CD14-positive monocyte (primary cell): ENCODE measurements at places on chromosomes 13 and 19. TPM values are rescaled to one million over a fixed set of nuclear protein-coding genes. Genes with fewer than 3 reads are reported as not detected.
A peak's percentile ranks its signal among the peaks of the same experiment; 100 is the strongest.

DNA sequence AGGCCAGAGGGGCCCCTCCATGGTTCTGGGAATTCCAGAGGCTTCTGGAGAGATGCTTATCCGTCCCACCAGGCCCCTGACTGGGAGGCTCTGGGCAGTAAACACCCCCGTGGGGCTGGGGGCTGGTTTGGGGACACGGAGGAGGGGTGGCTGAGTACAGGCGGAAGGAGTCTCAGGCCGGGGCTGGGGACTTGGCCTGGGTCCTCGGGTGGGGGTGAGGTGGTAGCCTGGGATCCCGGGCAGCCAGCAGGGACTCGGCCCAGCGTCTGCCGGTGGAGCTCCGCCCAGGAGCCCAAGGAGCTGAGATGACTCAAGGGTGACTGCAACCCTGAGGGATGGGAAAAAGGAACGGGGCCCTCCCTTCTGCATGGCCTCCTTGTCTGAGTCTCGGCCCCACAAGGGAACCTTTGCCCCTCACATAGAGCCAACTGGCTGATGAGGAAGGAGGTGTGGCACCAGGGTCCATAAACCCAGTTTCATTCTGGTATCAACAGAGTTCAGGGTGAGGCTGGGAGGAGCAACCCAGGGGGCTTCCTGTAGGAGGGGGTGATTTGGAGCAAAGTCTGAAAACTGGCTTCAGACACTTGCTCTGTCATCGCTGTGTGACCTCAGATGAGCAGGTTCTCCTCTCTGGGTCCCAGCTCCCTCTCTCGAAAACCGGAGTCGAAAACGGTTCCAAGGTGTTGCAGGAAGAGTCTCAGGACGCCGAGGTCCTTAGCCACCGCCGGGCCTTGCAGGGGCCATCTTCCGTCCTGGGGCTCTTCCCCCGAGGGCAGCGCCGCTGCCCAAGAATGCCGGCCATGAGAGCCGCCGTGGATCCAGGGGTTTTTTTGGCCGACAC, 809 bp downstream of the MISP start:
- H3K4me1 ChIP-seq: peaks cover 17% of the 10 kb centered on the region
- H3K36me3 ChIP-seq: no peaks in the 10 kb centered on the region
- peak; percentile 70 for DNase-seq
- no peak overlapping the region for H3K4me3 ChIP-seq
- H3K27ac ChIP-seq: no peak overlapping the region

DNA sequence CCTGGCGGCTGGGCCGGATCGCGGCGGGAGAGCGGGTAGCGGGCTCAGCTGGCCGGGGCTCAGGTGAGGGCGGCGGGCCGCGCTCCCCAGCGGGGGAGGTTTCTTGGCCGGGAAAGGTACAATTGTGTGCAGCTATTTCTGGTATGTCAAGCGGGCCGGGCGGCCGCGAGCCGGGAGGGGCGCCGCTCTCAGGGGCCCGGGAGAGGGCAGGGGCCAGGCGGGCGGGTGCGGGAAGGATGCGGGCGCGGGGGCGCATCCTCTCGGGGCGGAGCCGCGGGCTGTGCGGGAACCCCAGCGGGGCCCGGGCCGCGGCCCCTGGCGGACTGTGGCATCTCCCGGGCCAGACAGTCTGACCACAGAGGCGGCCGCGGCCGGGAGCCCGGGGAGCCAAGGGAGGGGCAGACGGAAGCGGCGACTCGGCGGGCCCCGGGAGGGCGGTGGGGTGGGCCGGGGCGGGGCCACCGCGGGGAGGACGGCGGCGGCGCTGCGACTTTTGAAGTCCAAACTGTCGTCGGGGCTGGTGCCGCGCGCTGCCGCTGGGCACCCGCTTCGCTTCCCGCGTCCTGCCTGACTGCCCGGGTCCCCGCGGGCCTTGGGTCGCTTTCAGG, at the start of gene LMO7:
TSS of gene LMO7 (plus strand) at position 503 of the 608 bp plus-strand sequence. CDS start 328 bp downstream, outside the sequence.
- peak within 1 kb of the TSS; percentile 43 for H3K4me3 ChIP-seq
- H3K4me1 ChIP-seq: peaks cover 15% of the 10 kb centered on the region
- H3K36me3 ChIP-seq: no peaks in the 10 kb centered on the region
- DNase-seq: no peak
- H3K27me3 ChIP-seq: peaks cover 26% of the 10 kb centered on the region
- no peak within 1 kb of the TSS for H3K27ac ChIP-seq

APOC4 gene
- polyA plus RNA-seq: not detected in 2 replicates

GRCh38 chr19:43532571-43532961, 422 bp upstream of the ZNF575 start:
- H3K27me3 ChIP-seq: no peaks in the 10 kb centered on the region
- peak overlapping the region; percentile 84 for H3K27ac ChIP-seq
- H3K4me3 ChIP-seq: peak overlapping the region; percentile 56
- DNase-seq: no peak
- peaks cover 4% of the 10 kb centered on the region for H3K36me3 ChIP-seq

GRCh38 chr19:46082728-46083050, 41.8 kb downstream of the IGFL3 start:
- peaks cover 47% of the 10 kb centered on the region for H3K27me3 ChIP-seq
- H3K4me3 ChIP-seq: no peak overlapping the region
- H3K36me3 ChIP-seq: no peaks in the 10 kb centered on the region
- no peaks in the 10 kb centered on the region for H3K4me1 ChIP-seq
- DNase-seq: no peak
- no peak overlapping the region for H3K27ac ChIP-seq

ATP4B gene
- not detected in 2 replicates for polyA plus RNA-seq

FUT6 gene
- not detected for polyA plus RNA-seq

ZNF578 gene
- not detected for polyA plus RNA-seq

- no peaks in the 10 kb centered on the region for H3K4me1 ChIP-seq
- DNase-seq: no peak
- no peaks in the 10 kb centered on the region for H3K36me3 ChIP-seq
- no peak overlapping the region for H3K27ac ChIP-seq
- H3K27me3 ChIP-seq: no peaks in the 10 kb centered on the region
Observed at GRCh38 chr13:106819413-106820180, 251.7 kb upstream of the ARGLU1 start.

ADGRE1 gene
- 15.4 and 21.6 TPM in 2 replicates for polyA plus RNA-seq

DNA sequence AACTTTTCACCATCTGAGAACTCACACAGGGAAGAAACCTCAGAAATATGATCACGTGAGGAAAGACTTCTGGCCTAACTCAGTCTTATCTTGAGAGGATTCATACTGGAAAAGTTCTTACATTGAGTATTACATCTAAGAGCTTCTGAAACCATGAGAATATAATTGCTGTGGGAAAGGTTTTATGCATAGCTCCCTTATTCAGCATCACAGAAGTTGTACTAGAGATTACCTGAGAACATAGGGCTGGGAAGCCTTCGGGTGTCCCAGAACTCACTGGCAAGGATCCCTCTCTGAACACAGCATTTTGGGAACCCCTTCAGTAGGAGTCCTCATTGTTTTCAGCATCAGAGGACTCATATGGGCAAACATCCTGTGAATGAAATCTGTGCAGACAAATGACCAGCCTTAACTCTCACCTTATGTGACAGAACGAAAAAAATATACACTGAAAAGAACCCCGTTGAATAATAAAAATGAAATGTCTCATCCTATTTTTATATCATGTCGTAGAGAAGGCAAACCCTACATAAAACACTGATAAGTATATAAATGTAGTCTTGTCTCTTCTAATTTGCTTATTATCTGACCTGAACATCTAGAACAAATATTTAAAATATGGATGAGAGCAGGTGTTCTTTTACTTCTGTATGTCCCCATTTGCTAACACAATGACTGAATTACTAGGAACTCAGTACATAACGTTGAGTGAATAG, 14.2 kb downstream of the ZNF274 start:
- no peak overlapping the region for H3K4me3 ChIP-seq
- H3K27me3 ChIP-seq: no peaks in the 10 kb centered on the region
- H3K36me3 ChIP-seq: peaks cover 98% of the 10 kb centered on the region
- no peaks in the 10 kb centered on the region for H3K4me1 ChIP-seq

DNA sequence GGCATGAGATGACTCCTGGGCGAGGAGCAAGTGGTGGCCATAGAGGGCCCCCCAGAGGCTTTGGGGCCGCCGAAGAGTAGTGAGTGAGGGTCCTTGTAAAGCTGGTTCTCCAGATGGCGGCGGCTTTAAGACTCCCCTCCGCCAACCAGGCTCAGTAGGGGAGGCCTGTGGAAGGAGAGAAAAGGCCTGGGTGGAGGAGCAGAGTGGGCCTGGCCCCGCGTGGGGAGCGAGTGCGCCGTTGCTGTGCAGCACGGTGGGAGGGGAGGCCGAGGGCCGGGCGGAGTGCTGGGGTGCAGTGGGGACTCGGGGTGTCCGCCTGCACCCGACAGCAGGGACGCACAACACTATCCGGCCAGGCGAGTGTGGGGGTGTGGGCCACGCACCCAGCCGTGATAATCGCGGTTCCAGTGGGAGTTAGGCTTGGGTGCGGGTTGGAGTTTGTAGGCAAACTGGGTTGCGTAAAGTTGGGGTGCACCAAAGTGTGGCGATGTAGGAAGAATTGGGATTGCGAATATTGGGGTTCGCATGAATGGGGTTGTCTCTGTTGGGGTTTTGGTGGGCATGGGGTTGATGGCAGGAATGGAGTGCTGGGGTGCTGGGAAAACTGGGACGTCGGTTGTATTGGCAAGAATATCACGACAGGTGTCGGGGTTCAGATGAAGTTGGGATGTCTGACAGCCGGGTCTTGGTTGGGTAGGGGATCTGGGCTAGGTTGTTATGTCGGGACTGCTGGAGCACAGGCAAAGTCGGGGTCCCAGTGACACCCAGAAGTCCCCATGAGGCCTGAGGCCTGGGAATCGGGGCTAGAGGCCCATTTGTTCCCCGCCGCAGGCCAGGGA, 687 bp upstream of the CIRBP start:
- H3K36me3 ChIP-seq: peaks cover 27% of the 10 kb centered on the region
- no peak overlapping the region for H3K4me3 ChIP-seq
- peaks cover 70% of the 10 kb centered on the region for H3K4me1 ChIP-seq
- DNase-seq: peak; percentile 39
- H3K27ac ChIP-seq: peak overlapping the region; percentile 65

PALM3 gene
- not detected for polyA plus RNA-seq

DNA sequence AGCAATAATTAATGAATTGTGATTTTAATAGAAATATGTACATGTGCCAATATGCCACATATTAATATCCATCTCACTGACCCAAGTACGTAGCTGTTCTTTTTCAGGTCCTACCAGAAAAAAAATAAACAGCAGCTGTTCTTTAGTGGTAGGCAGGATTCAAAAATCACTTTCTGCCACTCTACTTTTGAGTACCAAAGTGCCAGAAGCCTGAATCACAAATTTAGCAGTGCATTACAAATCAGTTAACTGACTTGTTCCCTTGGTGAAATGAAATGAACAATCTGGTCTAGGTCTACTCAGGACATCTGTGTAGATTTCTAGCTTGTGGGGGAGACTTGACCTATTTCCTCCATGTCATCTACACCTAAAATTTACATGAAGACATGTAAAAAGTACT, 775.5 kb upstream of the GPC6 start:
- no peak for DNase-seq
- H3K27me3 ChIP-seq: no peaks in the 10 kb centered on the region
- no peak overlapping the region for H3K4me3 ChIP-seq
- H3K36me3 ChIP-seq: no peaks in the 10 kb centered on the region
- H3K4me1 ChIP-seq: no peaks in the 10 kb centered on the region

GRCh38 chr13:42745655-42746054, 35.7 kb upstream of the FAM216B start:
- DNase-seq: peak; percentile 13
- no peaks in the 10 kb centered on the region for H3K4me1 ChIP-seq
- no peaks in the 10 kb centered on the region for H3K36me3 ChIP-seq

DNA sequence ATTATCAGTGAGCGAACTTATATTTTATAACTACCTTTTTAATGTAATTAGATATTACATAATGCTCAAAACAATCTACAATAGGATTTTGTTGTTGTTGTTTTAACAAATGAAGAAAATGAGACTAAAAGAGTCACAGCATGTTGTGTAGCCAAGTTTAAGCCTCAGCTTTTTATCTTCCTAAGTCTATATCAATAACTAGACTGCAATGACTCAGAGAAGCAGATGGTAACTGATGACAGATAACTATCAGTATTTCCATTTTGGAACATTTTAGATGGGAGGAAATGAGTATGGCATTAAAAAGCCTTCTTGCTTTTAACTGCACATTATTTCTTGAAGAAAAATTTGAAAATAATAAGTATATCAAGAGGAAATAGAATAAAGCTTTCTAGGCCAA, 825.2 kb downstream of the SLITRK1 start:
- no peak for DNase-seq
- no peaks in the 10 kb centered on the region for H3K4me1 ChIP-seq
- no peaks in the 10 kb centered on the region for H3K36me3 ChIP-seq
- no peaks in the 10 kb centered on the region for H3K27me3 ChIP-seq
- no peak overlapping the region for H3K4me3 ChIP-seq

ZNF724 gene
- 0.40 TPM for polyA plus RNA-seq
